ENCODE measurements at places on chromosomes 7 and 10. TPM values are rescaled to one million over a fixed set of nuclear protein-coding genes. Genes with fewer than 3 reads are reported as not detected.

DNA sequence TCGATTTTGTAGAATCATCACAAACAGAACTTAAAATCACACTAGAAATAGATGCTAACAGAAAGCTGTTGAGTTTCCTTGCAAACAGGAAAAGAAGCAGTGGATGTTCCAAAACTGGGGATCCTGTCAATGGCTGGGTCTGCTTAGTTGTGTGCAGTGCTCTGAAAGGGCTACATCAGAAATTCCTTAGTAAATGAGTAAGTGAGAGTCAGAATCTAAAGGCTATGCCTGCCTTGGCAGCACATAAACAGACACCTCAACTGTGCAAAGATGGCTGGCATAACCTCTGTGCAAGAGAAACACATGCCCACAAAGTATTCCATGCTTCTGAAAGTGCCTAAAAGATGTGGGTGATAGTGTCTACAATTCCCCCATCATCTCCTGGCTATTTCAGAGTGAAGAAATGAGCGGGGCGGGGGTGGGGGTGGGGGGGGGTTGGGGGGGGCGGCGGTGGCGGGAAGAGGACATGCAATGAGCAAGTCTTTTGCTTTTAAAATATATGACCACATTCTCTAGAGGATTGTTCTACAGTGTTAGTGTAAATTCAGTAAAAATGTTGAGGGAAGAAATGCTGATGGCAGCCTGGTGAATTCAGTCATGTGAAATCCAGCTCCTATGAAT lies 138.1 kb upstream of the LAMB4 start:
- no peak for DNase-seq

- no peak for DNase-seq
Measured at GRCh38 chr7:43469051-43469450, 113.9 kb upstream of the STK17A start.

GRCh38 chr10:7534480-7534852 lies 123.6 kb upstream of the SFMBT2 start:
- DNase-seq = no peak

GRCh38 chr10:5465976-5466450 lies 33.4 kb downstream of the CALML5 start:
- DNase-seq = no peak

- no peak for DNase-seq
Measured at GRCh38 chr7:2959828-2960599, 83.7 kb downstream of the CARD11 start.

The FERD3L gene
- not detected for total RNA-seq

All from progenitor cell of endocrine pancreas (in vitro differentiated cells).